ENCODE measurements at places on chromosomes 1 and 21. TPM values are rescaled to one million over a fixed set of nuclear protein-coding genes. Genes with fewer than 3 reads are reported as not detected.

DNA sequence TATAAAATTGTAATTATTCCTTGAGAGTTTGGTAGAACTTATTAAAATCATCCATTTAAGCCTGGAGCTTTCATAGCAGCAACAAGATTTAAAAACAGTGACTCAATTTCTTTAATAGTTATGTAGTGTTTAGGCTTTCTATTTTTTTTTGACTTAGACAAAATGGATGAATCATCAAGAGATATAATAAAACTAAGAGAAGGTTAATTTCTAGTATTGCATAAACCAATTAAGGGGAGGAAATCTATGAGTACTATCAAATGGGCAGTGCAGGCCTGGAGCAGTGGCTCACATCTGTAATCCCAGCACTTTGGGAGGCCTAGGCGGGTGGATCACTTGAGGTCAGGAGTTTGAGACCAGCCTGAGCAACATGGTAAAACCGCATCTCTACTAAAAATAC lies 416.3 kb upstream of the USP24 start:
- no peak for DNase-seq

GRCh38 chr1:108665771-108666170 lies 4.9 kb upstream of the HENMT1 start:
- DNase-seq, result no peak

The CD53 gene
- total RNA-seq, result 7.3 TPM

DNA sequence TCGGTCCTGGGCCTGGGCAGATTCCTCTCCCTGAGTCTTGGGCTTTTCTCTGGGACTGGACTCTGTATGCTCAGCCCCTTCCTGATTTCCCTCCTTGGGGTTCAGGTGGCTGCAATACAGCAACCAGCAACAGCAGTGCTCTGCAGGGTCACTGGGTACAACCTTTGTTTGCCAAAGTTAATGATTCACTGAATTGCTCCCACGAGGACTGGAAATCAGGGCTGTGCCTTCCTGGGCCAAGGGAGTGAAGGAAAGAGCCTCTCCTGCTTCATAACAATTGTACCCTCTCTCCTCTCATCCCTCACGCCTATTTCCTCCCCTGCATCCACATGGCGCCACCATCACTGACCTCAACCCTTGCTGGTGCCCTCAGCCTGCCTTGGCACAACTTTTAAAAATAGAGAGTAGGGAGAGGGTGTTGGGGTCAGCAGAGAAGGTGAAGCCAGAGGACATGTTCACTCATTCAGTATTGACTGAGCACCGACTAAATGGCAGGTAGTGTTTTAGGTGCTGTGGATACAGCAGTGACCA lies 52.8 kb upstream of the GOLT1A start:
- DNase-seq, result no peak

The AMY1B gene
- not detected for total RNA-seq

DNA sequence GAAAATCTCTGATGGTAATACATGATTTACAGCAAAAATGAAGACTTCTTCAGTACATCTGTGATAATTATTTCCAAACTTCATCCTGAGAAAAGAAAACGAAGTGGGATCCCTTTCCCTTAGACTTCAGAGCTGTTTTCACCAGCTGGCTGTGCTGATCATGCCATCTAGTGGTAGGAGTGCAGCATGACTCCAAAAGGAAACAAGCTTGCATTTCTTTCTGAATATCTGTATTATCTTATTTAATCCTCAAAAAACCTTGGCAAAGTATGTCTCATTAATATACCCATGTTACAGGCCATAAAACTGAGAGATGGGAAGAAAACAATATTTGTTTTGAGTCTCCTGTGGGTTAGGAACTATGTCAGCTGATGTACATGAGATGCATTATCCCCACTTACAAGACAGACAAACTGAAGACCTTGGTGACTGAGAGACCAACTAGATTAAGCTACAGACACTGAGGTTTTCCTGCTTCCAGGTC lies 9.8 kb upstream of the GJA8 start:
- no peak for DNase-seq

The PPIAL4G gene
- total RNA-seq, result not detected

GRCh38 chr1:53648516-53648915 lies 90.4 kb downstream of the GLIS1 start:
- no peak for DNase-seq

DNA sequence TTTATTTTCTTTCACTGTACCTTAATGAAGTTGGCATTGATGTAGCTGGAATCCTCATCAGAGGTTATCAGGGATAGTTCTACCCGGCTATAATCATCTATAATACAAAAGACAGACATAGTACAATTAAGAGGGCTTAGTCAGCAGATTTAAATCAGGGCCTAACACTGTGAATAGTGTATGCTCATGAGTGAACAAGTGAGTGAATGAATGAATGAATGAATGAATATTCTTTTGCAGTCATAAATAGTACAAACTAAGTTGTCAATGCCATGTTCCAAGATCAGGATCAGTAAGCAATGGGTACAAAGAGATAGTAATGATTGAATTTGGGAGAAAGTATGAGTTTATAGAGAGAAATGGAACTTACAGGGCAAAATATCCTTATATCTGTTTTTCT lies 12.5 kb downstream of the PTPN22 start:
- no peak for DNase-seq

The TIE1 gene
- total RNA-seq, result 27.9 TPM

- no peak for DNase-seq
Measured at GRCh38 chr1:201545851-201546492, 7.0 kb downstream of the NAV1 start.

GRCh38 chr1:117013309-117013858 lies 11.8 kb downstream of the CD101 start:
- DNase-seq, result no peak

The GBP5 gene
- 0.13 TPM for total RNA-seq

The RGSL1 gene
- not detected for total RNA-seq

The SAMSN1 gene
- 0.82 TPM for total RNA-seq

DNA sequence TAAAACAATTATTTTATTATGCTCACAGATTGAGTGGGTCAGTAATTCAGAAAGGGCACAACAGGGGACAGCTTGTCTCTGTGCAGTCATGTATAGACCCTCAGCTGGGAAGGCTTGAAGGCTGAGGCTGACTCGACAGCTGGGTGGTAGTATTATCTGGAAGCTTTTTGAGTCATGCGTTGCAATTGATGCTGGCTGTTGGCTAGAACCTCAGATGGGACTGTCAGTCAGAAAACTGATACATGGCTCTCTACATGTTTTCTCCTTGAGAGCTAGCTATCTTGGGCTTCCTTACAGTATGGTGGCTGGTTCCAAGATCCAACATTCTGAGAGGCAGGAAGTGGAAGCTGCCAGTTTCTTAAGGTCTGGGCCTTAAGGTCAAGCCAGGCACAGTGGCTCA lies 61.5 kb upstream of the SELENON start:
- no peak for DNase-seq

GRCh38 chr1:118290571-118290970 lies 105.5 kb upstream of the SPAG17 start:
- peak; percentile 96 for DNase-seq

DNA sequence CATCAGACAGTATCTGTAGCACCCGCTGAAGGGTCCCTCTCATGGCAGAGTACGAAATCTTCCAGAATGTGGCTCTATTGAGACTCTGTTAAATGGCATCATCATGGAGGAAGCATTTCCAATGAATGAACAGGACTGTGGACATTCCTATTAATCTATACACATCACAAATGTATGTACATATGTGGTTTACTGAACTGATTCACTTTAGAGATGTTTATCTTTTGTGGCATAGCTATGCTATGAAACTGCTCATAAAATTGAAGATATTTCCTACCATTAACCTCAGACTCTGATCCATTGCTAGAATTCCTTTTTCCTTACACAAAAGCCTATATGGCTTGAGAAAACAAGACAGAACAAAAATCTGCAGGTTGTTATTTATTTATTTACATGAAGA lies 259.6 kb upstream of the RRP15 start:
- DNase-seq, result no peak

GRCh38 chr21:36630485-36631206 lies 68.3 kb upstream of the SIM2 start:
- peak; percentile 40 for DNase-seq

The F5 gene
- 0.33 TPM for total RNA-seq

The ACTN2 gene
- 1,706 TPM for total RNA-seq

DNA sequence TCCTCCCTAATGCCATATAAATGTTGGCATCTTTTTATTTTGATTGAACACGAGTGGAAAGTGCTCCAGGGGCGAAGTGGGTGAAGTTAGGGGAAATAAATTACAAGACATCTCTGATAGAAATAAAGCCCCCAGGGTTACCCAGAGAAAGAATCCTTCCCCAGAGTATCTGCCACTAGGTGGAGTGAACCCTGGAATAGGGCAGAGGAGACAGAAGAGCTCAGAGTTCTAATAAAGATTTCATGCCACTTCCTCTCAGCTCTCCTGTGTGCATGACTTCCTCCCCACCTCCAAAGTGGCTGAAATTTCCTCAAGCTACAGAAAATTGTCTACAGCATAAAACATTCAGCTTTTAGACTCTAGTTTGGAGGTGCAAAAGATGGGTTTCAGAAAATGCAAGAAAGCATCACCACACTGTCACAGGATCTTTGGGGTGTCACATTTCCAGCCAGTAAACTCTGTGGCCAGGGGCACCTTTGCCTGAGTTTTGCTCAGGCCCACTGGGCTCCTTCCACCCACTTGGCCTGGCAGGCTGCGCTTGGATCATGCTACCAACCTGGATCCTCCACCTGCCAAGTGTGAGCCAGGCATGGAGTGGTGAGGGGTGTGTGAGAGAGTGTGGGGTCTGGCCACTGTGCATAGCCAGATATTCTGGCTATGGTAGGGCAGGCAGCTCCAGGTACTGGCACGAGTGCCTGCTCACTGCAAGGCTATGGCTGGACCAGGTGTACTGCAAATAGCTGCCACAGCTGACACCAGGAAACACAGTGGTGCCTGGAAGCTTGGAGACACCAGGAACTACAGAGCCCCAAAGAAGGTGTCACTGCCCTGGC lies 208.8 kb upstream of the USP25 start:
- no peak for DNase-seq

DNA sequence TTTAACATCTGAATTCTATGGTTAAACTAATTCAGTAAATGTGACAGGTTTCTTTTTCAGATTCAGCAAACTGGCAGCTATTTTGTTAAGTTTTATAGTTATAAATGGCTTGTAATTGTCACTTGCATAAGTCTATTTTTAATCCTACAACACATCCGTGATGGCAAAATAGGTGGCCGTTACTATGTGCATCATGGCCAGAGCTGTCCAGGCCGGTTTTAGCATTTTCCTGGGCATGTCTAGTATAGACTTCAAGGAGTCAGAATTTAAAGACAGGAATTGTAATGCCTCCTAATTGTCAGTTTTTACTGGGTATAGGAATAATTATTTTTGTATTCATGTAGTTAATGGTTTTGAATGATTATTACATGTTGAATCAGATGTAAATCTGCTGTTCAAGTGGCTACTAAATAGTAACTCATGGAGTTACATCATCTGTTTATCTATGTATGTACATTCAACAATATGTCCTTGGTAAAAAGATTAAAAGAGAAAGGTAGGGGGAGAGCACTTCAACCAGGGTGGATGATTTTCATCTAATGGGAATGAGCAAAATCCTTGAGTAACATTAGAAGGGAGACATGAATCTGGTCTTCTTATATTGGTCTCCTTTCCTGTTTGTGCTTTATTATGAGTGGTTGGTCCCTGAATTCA lies 3.2 kb upstream of the B3GALT2 start:
- peak; percentile 18 for DNase-seq

The A3GALT2 gene
- not detected for total RNA-seq

- no peak for DNase-seq
Measured at GRCh38 chr1:3881193-3881480, 18.9 kb downstream of the C1orf174 start.

DNA sequence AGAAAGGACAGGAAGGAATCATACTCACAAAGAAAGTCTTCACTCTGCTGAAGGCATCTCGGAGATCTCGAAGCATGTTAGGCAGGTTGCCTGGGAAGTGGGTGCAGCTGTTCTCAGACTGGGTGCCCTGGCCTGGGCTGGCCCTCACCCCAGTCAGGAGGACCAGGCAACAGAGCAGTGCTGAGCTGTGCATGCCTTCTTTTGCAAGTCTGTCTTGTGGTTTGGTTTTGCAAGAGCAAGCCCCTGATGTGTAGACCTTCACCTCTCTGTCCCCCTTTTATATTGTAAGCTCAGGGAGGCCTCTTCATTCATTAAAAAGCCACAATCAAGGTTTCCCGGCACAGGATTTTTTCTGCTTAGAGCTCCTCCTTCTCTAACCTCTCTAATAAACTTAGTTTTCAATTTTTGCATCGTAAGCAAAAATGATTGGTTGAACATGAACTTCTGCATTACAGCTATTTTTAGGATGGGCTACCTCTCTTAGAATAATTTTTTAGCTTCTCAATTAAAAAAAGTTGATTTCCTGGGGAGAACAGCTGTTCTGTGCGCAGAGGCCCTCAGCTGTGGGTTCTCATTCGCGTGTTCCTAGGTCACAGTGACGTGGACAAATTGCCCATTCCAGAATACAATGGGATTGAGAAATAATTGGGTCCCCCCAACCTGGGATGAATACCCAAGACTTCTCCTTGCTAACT lies at the start of gene IL10:
Gene IL10 (minus strand): TSS at position 252 of the 695 bp plus-strand sequence. CDS start 59 bp downstream, at position 193.
- DNase-seq, result peak; percentile 33

DNA sequence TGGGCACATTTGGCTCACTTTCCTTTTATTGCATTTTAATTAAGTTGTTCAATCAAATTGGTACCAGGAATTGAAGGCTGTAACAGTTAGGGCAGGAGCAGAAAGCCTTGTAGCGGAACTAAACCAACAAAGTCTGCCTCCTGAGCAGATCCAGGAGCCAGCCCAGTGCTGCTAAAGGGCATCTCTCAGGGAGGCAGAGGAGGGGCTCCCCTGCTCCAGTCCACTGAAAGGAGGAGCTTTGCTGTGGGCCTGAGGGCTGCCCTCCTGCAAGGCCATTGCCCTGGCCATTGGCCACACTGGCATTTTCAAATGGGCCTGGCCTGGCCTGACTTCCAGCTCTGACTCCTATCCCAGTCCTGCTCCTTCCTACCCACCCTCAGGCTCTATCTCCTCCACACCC lies 3.7 kb upstream of the TRABD2B start:
- no peak for DNase-seq

GRCh38 chr1:185377831-185378230 lies 60.8 kb upstream of the IVNS1ABP start:
- no peak for DNase-seq
